H4 (cell line): ENCODE measurements at places on chromosomes 5 and 9. TPM values are rescaled to one million over a fixed set of nuclear protein-coding genes. Genes with fewer than 3 reads are reported as not detected.

GRCh38 chr5:107211630-107212029 lies 459.1 kb downstream of the EFNA5 start:
- DNase-seq, result no peak

GRCh38 chr5:14882658-14883580 lies 11.3 kb upstream of the ANKH start:
- DNase-seq, result no peak

GRCh38 chr9:70868661-70869652 lies 252.5 kb downstream of the TRPM3 start:
- DNase-seq, result peak; percentile 34

DNA sequence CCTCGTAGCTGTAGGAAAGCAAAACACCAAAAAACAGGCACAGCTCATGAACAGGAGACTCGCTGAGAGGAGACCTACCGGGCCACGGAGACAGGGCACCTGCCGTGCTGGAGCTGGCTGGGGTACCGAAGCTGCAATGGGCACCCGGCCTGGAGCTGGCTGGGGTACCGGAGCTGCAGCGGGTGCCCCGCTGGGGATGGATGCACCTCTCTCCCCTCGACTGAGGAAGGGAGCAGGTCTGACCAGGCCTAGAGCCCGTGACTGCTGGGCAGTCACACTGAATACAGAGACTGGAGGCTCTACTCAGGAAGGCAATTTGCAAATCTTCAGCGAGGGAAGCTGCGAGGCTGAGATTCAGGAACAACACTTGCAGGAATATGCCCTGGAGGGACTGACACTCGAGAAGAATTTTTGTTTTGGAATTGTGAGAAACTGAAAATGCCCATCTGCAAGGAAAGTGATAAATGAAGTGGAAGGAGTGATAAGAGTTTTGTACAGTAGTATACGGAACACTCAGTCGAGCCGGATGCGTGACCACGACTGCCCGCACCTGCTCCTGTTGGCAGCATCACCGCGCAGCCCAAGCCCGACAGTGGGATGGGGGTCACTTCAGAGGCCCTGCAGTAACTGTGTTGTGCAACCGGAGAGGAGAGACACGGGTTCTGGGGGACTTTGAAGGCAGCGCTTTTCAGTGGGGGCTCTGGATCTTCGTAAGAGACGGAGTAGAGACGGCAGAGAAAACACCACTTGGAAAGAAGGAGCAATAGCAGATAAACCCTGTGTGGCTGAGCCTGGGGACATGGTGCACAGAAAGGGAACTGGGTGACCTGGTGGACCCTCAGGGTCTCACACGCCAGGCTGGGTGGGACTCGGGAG lies 27.9 kb upstream of the LPCAT1 start:
- no peak for DNase-seq

DNA sequence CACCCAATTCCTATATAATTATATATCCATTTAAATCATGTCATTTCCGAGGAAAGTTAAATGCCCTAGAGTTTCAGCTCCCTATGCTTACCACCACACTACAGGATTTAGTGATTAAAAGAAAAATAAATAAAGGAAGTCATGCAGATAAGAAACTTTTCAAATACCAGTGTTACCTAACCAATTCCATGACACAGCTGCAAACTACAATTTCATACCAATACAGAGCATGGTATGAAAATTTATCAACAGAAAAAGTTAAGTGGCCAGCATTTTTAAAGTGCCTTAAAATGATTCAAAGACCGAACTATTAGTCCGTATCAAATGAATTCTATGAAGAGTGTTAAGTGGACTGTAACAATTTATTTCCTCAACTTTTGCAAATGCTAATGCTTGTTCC lies 35.9 kb downstream of the CEP120 start:
- DNase-seq, result no peak

AK3 gene
- total RNA-seq, result 20.7 and 27.7 TPM in 2 replicates

- no peak for DNase-seq
These were observed 416.1 kb downstream of the TMEM38B start for GRCh38 chr9:106110483-106110882.
